SK-MEL-5 (cell line): ENCODE measurements at places on chromosomes 2 and 18. TPM values are rescaled to one million over a fixed set of nuclear protein-coding genes. Genes with fewer than 3 reads are reported as not detected.
A peak's percentile ranks its signal among the peaks of the same experiment; 100 is the strongest.

- DNase-seq, result no peak
Measured at GRCh38 chr2:100753881-100754280, 66.1 kb upstream of the NPAS2 start.

- peak; percentile 60 for DNase-seq
Measured at GRCh38 chr18:72107647-72108383, 436.3 kb downstream of the CBLN2 start.

DNA sequence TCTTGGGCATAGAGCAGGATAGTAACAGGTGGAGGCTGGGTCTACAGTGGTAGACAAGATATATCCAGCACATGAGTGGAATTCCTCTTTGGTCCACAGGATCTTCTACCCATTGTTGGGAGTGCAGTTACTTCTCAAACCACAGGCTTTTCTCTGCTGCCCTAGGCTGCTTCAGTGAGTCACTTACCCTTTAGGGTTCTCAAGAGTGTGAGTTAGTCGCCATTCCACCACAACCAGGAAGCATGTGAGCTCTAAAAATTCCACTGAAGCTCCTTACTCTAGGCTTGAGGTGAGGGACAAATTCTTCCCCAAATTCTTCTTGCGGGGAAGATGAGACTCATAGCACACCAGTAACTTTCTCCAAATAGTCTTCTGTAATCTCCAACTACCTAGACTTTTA is 189.4 kb downstream of the PLCL1 start:
- peak; percentile 8 for DNase-seq

- no peak for DNase-seq
Measured at GRCh38 chr2:222677981-222678380, 6.5 kb downstream of the MOGAT1 start.

GRCh38 chr18:40841467-40841866 is 1113.6 kb upstream of the PIK3C3 start:
- no peak for DNase-seq

- DNase-seq, result no peak
Measured at GRCh38 chr2:141517852-141518421, 612.9 kb downstream of the LRP1B start.

GRCh38 chr18:73235921-73236320 is 368.1 kb upstream of the NETO1 start:
- DNase-seq, result no peak

DNA sequence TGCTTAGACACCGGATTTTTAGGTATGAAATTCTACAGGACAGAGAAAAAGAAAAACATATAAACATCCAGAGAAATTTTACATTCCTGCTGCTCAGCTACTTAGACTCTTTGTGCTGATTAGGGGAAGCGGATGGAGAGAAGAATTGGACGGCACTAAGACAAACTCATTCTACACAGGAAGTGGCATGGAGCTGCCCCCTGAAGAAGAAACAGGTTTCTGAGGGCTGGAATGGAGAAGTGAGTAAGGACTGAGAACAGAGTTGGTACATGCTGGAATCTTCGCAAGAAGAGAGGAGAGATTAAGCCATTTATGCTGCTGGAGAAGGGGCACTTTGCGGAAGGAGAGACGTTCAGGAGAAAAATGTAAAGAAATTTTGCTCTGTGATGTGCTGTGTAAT is 253.0 kb upstream of the ERBB4 start:
- no peak for DNase-seq

GRCh38 chr2:193482557-193482956 is 1287.8 kb upstream of the TMEFF2 start:
- no peak for DNase-seq

DNA sequence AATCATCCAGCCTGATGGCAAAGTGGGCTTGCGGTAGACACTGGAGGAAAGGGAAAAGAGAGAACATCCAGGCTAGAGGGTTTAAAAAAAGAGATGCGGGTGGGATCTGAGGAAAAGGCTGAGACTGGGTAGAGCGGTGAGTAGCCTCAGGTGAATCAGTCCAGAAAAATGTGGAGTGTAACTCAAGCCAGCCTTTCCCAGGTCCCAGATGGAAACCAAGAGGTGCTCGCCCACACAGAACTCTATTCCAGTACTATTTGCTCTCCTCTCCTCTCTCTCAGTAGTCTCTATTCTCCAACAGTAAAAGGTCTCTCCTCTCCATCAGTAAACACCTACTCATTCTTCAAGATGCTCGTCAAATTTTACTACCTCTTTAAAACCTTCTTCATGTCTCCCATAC is 38.3 kb upstream of the NRP2 start:
- DNase-seq, result no peak

DNA sequence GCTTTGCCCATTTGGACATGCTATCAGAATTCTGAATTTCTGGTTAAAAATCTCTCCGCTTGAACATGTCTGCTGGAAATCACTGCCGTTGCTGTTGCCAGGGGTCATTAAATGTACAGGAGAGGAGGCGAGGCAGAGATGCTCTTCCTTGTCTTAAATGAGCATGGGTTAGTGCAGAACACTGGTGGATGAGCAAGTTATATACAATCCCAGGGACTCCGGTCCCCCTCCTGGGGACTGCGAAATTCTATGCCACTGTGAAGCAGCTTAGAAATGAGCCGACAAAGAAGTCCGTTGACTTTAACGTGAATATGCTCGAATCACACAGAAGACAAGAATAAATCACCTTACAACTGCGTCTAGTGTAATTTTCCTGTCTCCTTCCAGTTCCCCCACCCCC is 95.1 kb upstream of the KLHL14 start:
- DNase-seq, result no peak

- no peak for DNase-seq
Measured at GRCh38 chr18:62338446-62339105, 13.5 kb downstream of the TNFRSF11A start.

- DNase-seq, result no peak
Measured at GRCh38 chr2:194559964-194560363, 1097.1 kb upstream of the SLC39A10 start.

GRCh38 chr2:9144617-9145016 is 62.0 kb upstream of the ASAP2 start:
- DNase-seq, result no peak

- DNase-seq, result no peak
Measured at GRCh38 chr2:102081606-102082005, 60.9 kb upstream of the IL1R1 start.

- DNase-seq, result no peak
Measured at GRCh38 chr2:170514140-170514539, 201.0 kb upstream of the SP5 start.

GRCh38 chr18:31040686-31041270 is 1.8 kb downstream of the DSC3 start:
- no peak for DNase-seq

GRCh38 chr2:150644298-150645067 is 157.0 kb upstream of the RND3 start:
- peak; percentile 9 for DNase-seq

DNA sequence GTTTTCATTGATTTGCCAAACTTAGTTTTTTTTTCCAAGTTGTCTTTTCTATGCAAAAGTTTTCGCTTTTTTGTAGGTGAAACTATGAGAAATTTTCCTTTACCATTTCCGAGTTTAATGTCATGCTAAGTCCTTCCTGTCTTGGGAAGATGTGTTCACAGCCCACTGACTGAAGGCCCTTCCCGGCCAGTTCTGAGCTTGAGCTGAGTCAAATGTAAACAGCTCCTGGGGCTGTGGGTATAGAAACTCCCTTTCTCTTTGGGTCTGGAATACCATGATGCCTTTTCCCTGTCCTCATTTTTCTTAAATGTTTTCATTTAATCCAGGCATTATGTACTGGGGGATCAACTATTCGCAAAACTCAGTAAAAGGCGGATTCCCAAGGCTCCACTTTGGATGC is 69.8 kb upstream of the IL1R1 start:
- DNase-seq, result no peak

GRCh38 chr2:118481299-118481698 is 366.1 kb downstream of the EN1 start:
- no peak for DNase-seq

DNA sequence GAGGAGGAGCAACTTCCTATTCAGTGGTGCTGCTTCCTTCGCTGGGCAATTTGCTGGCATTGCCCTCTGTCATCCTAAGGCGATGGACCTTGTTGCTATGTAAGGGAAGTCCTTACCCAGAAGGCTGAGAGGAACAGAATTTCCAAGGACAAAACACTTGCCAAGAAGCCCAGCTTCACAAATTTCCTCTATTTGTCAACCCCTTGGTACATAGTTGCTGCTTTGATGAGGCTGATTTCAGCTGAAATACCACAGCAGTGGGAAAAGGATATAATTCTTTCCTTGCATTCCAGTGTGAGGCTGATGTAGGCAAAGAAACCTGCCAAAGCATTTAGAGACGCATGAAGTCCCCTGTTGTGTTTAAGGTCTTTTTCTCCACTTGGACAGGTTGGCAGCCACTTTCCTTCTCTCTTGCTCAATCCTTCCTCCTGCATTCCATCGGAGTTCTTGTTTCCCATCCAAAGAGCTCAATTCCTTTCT is 16.4 kb upstream of the ST3GAL5 start:
- DNase-seq, result no peak

GRCh38 chr18:59264651-59265245 is 8.5 kb downstream of the RAX start:
- DNase-seq, result no peak

- no peak for DNase-seq
Measured at GRCh38 chr2:205965707-205966106, 120.3 kb downstream of the INO80D start.

DNA sequence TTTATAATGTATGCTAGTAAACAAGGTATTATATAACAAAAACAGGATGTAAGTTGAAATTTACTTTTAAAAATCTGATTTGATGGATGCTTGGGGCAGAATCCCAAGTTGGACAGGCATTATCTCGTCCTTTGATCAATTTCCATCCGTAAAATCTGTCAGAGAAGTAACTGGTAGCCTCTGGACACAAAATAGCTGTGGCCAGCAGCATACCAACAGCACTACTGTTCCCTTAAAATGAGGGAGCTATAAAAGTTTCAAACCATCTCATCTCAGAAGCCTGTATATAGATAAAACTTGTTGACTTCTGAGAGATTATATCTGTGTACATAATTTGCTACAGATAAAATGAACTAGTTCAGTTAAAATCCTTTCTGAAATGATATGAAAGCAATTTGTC is 14.7 kb upstream of the METAP1D start:
- DNase-seq, result no peak

DNA sequence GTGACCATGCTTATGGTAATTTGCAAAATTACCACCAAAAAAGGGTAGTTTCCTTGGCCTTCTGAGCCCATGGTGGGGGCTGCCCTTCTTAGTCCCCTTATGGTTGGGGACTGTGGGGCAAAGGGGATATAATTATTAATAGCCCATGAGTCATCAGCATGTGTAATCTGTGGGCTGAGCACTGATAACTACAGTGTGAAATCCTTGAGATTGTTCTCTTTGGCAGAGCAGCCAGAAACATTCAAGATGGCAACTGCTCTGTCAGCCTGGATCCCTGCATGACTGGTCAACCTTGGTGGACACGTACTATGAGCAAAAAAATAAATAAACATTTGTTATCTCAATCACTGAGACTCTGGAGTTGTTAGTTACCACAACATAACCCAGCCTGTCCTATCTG is 61.3 kb downstream of the MGAT4A start:
- no peak for DNase-seq

DNA sequence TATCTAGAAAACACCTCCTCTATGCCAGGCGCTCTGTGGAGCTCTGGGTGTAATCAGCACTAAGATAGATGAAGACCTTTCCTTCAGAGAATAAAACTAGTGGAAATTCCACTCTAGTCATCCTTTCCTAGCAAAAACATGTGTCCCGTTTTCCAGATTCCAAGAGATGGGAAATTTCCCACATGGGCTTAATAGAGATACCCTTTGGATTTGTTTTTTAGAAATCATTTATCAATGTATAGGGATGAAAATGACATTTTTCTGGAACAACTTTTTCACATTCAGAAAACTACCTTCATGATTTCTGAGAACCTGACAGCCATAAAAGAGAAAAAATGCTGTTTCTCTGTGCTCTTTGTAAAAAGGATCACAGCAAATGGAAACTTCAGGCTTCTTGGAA is 152.1 kb downstream of the NCKAP5 start:
- no peak for DNase-seq

DNA sequence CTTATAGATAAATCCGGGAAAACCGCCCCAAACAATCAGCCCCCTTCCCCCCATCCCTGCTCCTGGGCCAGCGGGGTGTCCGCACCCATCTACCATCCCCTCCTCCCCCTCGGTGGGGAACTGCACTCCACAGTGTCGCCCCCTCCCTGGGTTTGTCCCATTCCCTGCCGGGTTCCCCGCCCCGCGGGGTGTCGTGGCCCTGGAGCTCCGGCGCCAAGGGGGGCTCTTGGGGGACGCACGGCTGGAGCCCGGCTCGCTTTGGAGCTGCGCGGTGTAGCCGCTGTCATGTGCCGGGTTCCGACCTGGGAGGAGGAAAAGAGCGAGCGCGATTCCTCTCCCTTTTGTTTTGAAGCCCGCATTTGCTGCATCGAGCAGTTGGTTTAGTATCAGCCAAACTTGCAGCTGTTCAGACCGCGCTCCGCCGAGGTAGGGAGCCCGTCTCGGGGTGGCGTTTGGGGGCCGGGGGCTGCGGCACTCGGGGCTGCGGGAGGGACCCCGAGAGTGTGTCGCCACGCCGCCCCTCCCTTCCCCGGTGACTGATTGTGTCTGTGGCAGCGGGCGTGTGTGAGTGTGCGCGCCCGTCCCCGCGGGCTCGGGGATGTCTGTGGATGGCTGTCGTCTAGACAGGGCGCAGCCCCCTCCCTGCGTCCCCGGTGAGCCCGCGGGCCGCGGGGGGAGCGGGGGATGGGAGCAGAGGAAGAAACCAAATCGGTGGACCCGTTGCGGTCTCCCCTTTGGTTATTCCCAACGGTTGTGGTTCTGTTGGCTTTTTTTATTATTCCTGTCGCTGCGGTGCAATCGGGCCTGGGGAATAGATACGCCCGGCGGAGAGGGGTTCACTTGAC is 797 bp downstream of the CTIF start:
- peak; percentile 6 for DNase-seq

- no peak for DNase-seq
Measured at GRCh38 chr2:129492548-129492947, 486.9 kb upstream of the RAB6C start.

Gene OR6B2
- not detected in 2 replicates for total RNA-seq

Gene NEU2
- total RNA-seq, result not detected in 2 replicates

Gene TUBA3D
- not detected in 2 replicates for total RNA-seq

Gene RASGRP3
- total RNA-seq, result 25.8 and 26.3 TPM in 2 replicates

Gene TBR1
- total RNA-seq, result not detected in 2 replicates

Gene CNNM3
- 3.7 and 4.3 TPM in 2 replicates for total RNA-seq

Gene MAP2
- total RNA-seq, result 2.5 and 4.2 TPM in 2 replicates

Gene FIGN
- 2.0 and 2.3 TPM in 2 replicates for total RNA-seq

Gene PTPRM
- total RNA-seq, result 42.9 and 43.7 TPM in 2 replicates

Gene ZNF385B
- total RNA-seq, result not detected in 2 replicates

Gene HJURP
- 21.7 and 25.0 TPM in 2 replicates for total RNA-seq

Gene CFAP221
- total RNA-seq, result not detected in 2 replicates

Gene LIMS3
- total RNA-seq, result 0.64 TPM in 1 of 2 replicates, not detected in the other
